Metanephros (tissue), 2 donors: ENCODE measurements at places on chromosomes 4 and X. TPM values are rescaled to one million over a fixed set of nuclear protein-coding genes. Genes with fewer than 3 reads are reported as not detected.

The ATXN3L gene
- not detected for total RNA-seq

The TCP11X2 gene
- 1.4 TPM for total RNA-seq

The AREG gene
- total RNA-seq: 0.29 TPM

The UPF3B gene
- total RNA-seq: 4.8 TPM

The MEPE gene
- total RNA-seq: not detected

The ATOH1 gene
- not detected for total RNA-seq

The TKTL2 gene
- total RNA-seq: not detected

The IQCM gene
- total RNA-seq: not detected

The ABLIM2 gene
- 11.1 TPM for total RNA-seq

The DUSP21 gene
- total RNA-seq: not detected

The MAGEA3 gene
- total RNA-seq: not detected

The MAGEB1 gene
- total RNA-seq: not detected

The PRR32 gene
- total RNA-seq: 9.7 TPM

The TMEM271 gene
- total RNA-seq: 0.06 TPM

The INTS6L gene
- 17.3 TPM for total RNA-seq

The MAGEC3 gene
- total RNA-seq: not detected

The ERVMER34-1 gene
- total RNA-seq: 2.3 TPM

The CCDC149 gene
- 14.8 TPM for total RNA-seq

The LARP1B gene
- total RNA-seq: 20.0 TPM

The HADH gene
- total RNA-seq: 52.3 TPM

The INTU gene
- 20.6 TPM for total RNA-seq

The HTR2C gene
- total RNA-seq: 0.41 TPM

The GAGE1 gene
- not detected for total RNA-seq

The TLL1 gene
- total RNA-seq: 4.1 TPM

The CSAG1 gene
- not detected for total RNA-seq

The AVPR2 gene
- total RNA-seq: 4.1 TPM

The TMEM154 gene
- 3.3 TPM for total RNA-seq

The SLBP gene
- 47.1 TPM for total RNA-seq

The TRPC3 gene
- 2.9 TPM for total RNA-seq

The UCHL1 gene
- 48.0 TPM for total RNA-seq

The AR gene
- total RNA-seq: 7.4 TPM

The TASL gene
- 2.2 TPM for total RNA-seq

The NDNF gene
- 35.4 TPM for total RNA-seq

The RBM47 gene
- 115 TPM for total RNA-seq

The CTAG2 gene
- total RNA-seq: not detected

The USP17L26 gene
- not detected for total RNA-seq

The KLKB1 gene
- 0.82 TPM for total RNA-seq

The SORBS2 gene
- 61.0 TPM for total RNA-seq

The RRAGB gene
- 52.8 TPM for total RNA-seq

The MAGEB4 gene
- not detected for total RNA-seq

The GLRA2 gene
- total RNA-seq: 0.12 TPM

The MID1 gene
- total RNA-seq: 34.6 TPM

The SSX5 gene
- total RNA-seq: not detected

The SCLT1 gene
- total RNA-seq: 25.7 TPM

The ZNF827 gene
- 27.3 TPM for total RNA-seq

The CAPN6 gene
- total RNA-seq: 38.8 TPM

The DNAJB14 gene
- 32.1 TPM for total RNA-seq

The RIBC1 gene
- 3.9 TPM for total RNA-seq

The XAGE2 gene
- total RNA-seq: not detected

The SYTL4 gene
- total RNA-seq: 14.3 TPM

The IL2RG gene
- total RNA-seq: 3.2 TPM

The GJB1 gene
- 15.1 TPM for total RNA-seq

The ODAPH gene
- total RNA-seq: 0.18 TPM

The DUX4 gene
- total RNA-seq: not detected

The TAF7L gene
- total RNA-seq: 0.18 TPM

The RHOXF2 gene
- not detected for total RNA-seq

The HTN3 gene
- total RNA-seq: not detected
